ENCODE measurements at places on chromosomes 2 and 18.

DNA sequence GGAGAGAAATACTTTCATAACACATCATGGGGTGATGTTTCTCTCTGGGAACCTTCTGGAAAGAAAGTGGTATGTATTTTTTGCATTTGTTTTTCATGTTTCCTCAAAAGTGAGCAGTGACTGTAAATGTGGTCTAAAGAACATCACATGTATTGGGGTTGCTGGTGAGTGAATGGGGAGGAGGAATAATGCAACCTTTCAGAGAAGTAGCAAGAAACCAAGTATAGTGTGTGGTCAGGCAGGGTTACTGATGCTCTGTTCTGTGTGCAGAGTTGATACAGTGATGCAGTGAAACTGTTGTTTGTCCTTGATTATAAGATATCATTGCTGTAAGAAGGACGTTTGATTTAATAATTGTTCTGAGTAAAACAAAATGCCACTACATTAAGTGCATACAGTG, 24.1 kb downstream of the ADNP2 start:
- DNase-seq, result no peak

- peak; percentile 24 for DNase-seq
These were observed 46.2 kb downstream of the MEIS1 start for GRCh38 chr2:66481100-66481549.

GRCh38 chr2:9809064-9809356, 34.3 kb upstream of the TAF1B start:
- DNase-seq, result no peak

DNA sequence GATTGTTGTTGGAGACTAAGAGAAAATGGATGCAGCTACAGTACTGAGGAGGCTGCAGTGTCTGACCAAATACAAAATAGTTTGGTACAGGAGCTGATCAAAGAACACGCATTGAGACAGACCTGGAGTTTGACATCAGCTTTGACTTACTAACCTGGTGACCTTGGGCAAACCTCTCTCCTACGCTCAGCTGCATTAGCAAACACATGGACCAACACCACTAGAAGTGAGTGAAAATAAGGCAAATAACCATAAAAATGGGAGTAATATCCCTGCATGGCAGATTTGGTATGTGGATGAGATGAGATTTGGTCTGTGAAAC, 126.5 kb downstream of the LPIN1 start:
- no peak for DNase-seq

- DNase-seq, result no peak
These were observed 56.5 kb downstream of the TPGS2 start for GRCh38 chr18:36772241-36772723.

GRCh38 chr2:150477347-150477746, 10.1 kb downstream of the RND3 start:
- DNase-seq, result no peak

DNA sequence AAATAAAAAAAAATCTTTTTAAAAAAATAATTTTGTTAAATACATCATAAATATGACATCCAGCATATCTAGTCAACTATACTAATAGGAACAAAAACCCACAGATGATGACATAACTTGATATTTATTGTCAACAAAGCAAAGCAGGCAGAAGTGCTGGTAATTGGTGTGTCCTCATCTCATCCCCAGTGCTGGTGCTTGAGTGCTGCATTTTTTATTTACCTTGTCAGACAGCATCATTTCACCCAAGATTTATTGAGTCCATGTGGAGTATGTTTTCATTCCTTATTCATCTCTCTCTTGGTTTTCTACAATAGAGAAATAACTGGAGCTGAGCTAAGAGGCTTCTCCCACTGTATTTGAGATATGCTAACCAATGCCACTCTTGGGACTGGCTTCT, 191.6 kb upstream of the SLC14A2 start:
- no peak for DNase-seq

- no peak for DNase-seq
These were observed 9.3 kb upstream of the ATL2 start for GRCh38 chr2:38386377-38386776.

DNA sequence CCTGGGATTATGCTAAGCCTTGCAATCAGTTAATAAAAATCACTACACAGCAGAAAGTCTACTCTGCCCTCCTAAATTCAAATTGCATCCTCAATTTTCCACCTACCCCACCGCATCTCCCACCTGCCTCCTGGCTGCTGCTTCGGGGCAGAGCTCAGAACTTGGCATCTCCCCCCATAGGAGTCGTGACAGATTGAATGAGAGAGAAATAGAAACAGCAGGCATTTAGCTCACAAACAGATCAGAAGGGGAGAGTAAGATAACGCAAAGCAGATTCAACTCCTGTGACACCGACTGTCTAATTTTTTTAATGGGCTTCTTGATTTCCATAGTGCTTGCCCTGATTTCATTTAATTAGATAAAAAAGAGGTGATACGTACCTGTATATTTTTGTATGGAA, 24.7 kb upstream of the LRRC30 start:
- no peak for DNase-seq

DNA sequence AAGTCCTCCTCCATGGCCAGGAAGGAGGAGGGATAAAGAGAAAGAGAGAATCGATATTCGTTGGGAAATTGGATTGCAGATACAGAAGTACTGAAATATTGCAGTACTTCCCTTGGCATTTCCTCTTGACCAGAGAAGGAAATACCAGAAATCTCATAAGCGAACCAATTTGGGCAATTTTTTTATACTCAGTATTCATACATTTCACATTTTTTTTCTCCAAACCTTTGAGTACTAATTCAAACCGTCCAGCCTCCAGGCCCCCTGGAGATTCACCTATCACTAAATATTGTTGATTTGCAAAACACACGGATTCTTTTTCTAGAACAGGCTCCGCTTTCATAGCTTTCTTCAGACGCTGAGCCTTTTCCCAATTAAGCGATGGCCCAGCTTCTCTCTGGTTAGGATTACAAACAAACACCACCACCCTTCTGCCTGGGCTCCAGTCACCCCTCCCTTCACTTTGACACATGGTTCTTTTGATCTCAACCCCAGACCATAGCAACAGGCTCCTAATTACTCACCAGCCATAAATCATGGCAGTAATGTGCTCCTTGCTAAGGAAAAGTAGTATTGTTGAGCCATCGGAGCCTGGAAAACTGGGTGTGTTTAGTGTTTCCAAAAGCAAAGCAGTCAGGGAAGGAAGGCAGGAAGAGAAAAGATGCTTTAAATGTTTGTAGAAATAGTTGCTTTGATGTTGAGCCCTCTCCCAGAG, 138.4 kb upstream of the CCDC68 start:
- peak; percentile 33 for DNase-seq

DNA sequence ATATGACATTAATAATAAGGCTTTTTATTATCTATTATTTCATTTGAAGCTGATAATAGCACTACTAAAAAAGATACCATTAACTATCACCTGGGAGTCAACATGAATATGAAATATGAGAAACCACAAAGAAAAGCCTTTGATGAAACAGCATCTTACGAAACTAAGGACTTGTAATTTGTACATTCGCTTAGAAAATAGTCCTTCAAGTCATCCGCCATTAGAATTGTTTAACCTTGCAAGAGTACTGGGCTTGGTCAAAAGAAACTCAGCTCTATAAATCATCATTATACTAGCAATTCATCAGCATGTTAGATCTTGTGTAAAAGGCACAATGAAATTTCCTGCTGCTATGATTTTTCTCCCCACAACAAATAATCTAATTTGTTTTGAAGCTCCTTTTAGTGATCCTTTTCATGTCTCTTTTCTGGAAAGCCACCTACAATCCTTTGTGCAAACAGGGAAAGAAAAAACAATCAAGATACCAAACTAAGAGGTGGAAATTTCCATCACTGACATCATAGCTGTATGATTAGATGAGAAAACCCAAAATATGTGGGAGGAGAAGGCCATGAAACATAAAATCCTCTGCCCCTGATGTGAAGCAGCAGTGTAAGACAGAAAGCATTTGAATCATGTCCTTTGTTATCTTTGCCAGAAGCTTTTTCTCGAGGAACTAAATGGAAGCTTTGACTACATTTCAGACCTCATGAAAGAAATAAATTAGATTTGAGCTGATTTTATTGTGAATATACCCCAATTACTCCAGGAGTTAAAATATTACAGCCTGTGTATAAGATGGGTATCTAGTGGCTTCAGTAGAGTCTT, 31.2 kb downstream of the SCN9A start:
- DNase-seq, result no peak

- no peak for DNase-seq
These were observed 12.3 kb upstream of the SMAD7 start for GRCh38 chr18:48962994-48963561.

DNA sequence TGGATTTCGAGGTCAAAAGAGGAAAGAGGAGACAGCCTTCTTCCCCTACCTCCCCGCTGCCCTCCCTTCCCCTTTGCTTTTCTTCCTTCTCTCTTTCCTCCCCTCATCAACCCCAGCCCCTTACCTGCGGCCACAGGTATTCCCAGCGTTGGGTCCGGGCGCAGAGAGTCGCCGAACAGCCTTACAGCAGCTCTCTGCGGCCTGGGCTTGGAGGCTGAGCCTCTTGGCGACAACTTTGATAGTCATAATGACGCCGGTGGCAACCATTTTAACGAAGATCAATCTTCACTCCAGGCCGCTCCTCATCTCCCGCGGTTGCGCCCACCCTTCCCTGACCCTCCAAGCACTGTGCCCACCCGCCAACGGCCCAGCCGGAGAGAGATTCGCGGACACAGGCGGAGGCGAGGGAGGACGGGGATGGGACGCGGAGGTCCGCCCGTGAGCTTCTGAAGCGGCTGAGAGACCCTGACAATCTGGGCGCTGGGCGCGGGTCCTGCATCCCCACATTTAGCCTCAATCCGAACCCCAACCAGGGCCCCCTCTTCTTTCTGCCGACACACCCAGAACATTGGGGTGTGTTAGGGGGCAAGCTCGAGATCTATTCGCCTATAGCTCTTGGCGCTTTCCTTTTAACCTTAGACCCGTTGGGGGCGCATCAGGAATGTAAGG, 1.5 kb upstream of the EVX2 start:
- DNase-seq, result no peak

GRCh38 chr2:105915005-105915558, 170.4 kb downstream of the NCK2 start:
- no peak for DNase-seq
